ENCODE measurements at places on chromosomes 13 and 19.

GRCh38 chr13:34637636-34638035 is 304.4 kb upstream of the NBEA start:
- DNase-seq, result no peak

GRCh38 chr19:49224879-49225278 is 67.3 kb downstream of the TRPM4 start:
- peak; percentile 55 for DNase-seq

GRCh38 chr19:489418-490196 is 6.7 kb upstream of the MADCAM1 start:
- DNase-seq, result peak; percentile 67

GRCh38 chr13:39530916-39531315 is 72.1 kb downstream of the LHFPL6 start:
- DNase-seq, result no peak

DNA sequence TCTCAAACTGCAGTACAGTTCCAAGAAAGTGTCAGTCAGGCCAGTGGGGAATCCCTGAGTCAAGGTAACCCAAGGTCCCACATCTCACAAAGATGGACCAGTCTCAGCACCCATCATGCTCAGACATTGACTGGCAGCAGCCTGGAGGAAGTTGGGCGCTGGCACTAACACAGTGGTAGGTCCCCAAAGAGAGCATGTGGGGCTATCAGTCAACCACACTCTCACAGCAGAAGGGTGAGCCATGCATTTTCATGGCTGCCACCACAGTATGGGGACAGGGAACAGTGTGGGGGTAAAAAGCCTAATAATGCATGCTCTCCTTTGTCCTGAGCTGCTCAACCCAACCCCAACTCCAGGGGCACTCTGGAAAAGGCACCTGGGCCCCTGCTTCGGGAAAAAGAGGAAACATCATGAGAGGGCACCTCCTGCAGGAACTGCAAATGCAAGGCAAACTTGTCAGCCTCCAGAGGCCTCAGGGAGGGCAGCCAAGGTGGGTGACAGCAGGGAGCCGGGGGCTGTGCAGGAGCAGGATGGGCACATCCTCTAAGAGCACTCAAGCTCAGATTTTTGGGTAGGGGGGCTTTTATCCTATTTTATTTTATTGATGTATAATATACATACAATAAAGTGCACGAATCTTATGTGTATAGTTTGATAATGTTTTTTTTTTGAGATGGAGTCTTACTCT is 9.5 kb upstream of the PLEKHF1 start:
- DNase-seq, result no peak

- no peak for DNase-seq
These were observed 5.7 kb downstream of the OPA3 start for GRCh38 chr19:45578861-45579260.

DNA sequence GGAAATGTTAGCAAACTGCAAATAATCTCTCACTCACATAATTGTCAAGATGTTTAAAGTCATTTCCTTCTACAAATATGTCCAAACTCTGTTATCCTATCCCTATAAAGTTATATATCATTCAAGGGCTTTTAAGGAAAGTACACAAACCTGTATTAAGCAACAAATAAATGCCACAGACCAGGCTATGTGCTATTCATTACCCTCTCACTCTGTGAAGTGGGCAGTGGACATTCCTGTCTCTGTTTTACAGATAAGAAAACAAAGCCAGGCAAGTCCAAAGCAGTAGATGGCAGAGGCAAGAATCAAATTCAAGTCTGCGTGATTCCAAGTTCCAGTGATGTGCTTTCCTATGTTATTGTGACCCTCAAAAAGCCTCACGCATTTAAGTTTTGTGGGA is 140.6 kb downstream of the LHFPL6 start:
- DNase-seq, result no peak

- no peak for DNase-seq
These were observed 194.3 kb upstream of the SLITRK6 start for GRCh38 chr13:85993567-85993966.

DNA sequence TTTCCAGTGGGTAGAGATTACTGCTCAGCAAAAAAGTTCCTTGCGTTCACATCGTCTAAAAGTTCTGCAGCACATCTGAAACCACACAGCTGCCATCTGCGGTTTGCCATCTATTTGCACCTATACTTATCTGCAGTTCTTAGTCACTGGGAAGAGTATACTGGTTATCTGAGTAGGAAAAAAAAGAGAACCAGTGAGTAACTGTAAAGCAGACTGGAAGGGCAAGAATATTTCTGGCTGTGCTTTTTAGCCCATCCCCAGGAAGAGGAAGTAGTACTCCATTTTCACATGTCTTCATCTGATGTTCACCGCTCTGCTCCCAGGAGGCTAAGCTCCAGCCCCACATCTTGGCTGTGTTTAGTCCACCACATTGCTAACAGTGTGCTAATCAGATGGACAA is 35.6 kb downstream of the EFNB2 start:
- no peak for DNase-seq

GRCh38 chr19:40228863-40229262 is 2.4 kb upstream of the CCNP start:
- no peak for DNase-seq

DNA sequence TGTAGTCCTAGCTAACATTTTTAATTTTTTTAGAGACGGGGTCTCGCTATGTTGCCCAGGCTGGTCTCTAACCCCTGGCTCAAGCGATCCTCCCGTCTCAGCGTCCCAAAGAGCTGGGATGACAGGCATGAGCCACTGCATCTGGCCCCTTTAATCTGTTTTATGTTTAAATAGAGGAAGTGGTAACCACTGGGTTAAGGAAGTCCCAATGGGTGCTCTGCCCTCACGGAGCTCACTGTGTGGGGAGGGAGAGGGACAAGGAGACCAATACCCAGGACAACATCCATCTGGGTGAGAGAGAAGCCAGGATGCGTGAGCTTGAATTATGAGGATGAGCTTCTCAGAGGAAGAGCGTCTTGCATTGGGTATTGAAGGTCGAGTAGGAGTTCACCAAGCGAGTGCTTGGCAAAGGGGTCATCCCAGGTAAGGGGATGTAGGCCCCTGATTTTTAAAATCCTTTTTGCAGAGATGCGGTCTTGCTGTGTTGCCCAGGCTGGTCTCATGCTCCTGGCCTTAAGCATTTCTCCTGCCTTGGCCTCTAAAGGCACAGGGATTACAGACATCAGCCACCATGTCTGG is 13.8 kb downstream of the YJU2 start:
- no peak for DNase-seq

GRCh38 chr19:43574424-43575155 is 737 bp downstream of the XRCC1 start:
- DNase-seq, result no peak

DNA sequence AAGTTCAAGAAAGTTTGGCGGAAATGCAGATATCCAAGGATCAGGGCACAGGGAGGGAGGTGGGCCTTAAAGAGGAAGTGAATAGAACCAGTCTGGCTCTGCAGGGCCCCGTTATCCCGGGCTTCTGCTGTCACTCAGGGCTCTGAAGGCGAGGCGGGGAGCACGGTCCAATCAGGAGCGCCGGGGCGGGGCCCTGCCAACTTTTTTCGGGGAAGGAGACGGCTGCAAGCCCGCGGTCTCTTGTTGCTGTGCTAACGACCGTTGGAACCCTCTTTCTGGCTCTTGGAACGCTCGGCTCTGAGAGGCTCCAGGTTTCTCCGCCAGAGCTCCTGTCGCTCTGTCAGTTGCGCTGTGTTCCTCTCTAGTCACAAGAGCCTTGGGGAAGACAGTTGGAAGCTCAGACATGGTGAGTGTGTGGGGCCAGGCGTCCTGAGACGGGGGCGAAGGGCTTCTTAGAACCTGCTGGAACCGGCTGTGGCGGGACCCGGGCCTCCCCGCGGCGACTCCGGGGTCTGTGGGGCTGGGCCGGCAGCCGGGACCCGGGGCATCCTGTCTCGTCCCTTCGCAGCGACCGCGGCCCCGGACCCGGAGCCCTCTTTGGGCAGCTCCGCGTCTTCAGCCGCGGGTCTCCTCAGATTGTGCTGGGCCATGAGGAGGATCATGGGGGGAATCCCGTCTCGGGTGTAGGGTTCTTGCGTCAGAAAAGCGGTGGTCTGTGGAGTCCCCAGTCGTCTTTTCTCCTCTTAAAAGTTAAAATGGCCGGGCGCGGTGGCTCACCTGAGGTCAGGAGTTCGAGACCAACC is 27.7 kb downstream of the ZNF844 start:
- peak; percentile 95 for DNase-seq

DNA sequence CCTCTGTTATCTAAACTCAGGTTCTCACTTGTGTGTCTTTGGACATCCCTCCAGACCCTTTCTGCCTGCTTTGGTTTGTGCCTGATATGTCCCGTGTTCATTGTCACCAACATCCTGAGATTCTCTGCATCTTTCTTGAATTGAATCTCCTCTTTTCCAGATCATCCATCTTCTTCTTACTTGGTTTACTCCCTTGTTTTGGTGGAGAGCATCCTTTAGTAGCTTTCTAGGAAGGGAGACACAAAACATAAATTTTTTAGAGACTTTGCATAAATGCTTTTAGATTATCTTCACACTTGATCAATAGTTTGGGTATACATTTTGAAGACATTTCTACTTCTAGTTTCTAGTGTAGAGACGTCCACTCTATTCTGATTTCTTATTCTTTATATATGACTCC is 61.7 kb downstream of the TDRD12 start:
- DNase-seq, result no peak

DNA sequence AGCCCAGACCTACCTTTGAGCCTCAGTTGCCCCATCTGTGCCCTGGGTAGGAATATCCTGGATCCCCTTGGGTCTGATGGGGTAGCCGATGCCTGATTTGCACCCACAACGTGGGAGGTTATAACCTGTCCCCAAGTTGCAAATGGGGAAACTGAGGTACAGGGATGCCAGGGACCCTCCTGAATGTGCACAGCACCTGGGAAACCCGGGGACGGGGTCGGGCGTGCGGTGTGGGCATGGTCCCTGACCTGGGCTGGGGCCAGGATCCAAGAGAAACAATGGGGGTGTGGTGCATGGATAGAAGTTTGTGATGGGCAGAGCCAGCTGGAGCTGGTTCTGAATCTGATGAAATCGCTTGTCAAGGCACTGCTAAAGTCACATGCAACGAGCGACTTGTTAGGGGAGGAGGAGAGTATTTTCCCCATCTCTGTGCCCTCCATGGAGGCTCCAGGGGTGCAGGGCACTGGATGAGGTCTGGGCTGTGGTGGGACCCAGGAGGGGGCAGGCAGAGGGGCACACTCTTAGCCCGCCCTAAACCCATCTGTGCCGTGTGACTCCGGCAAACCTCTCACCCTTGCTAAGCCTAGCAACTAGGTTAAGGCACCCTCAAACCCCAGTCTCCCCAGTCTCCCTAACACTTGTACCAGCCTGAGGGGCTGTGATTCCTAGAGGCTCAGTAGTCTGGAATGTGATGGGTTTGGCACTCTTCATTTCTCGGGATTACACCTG is 749 bp downstream of the GDF15 start:
- DNase-seq, result no peak

DNA sequence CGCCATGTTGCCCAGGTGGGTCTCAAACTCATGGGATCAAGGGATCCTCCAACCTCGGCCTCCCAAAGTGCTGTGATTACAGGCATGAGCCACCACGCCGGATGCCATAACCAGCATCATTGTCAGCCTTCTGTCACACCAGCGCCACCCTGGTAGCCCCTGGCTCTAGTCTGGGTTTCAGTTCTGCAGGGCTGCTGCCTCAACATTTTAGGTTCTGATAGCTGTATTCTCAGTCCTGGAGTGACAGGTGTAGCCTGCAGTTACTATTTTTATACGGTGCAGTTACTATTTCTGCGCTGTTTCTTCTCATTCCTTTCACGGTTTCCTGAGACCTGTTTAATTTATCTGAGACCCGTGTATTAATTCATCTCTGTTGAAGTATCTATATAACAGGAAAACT is 57.1 kb downstream of the TRPM4 start:
- DNase-seq, result no peak

DNA sequence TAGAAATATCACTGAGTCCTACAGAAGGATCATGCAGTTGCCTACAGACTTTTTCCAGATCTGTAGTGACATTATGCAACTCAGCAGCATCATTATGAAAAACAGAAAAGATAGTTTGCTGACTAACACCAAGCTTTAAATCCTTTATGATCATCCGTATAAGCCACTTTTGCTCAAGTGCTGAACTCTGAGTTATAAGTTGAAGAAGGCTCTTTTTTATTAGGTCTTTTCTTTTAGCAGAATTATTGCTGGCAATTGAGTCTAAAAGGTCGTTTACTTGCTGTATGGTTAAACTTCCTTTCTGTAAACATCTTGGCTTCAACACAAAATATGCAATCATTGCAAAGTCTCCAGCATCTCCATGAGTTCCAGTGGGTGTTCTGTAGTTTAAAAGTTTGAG is 4.8 kb downstream of the LIG4 start:
- no peak for DNase-seq

GRCh38 chr19:44401139-44402115 is at the start of gene ZNF285:
Gene ZNF285 (minus strand): TSS chr19:44401608. CDS start chr19:44397213, 4,395 bp downstream.
- DNase-seq, result peak; percentile 97

DNA sequence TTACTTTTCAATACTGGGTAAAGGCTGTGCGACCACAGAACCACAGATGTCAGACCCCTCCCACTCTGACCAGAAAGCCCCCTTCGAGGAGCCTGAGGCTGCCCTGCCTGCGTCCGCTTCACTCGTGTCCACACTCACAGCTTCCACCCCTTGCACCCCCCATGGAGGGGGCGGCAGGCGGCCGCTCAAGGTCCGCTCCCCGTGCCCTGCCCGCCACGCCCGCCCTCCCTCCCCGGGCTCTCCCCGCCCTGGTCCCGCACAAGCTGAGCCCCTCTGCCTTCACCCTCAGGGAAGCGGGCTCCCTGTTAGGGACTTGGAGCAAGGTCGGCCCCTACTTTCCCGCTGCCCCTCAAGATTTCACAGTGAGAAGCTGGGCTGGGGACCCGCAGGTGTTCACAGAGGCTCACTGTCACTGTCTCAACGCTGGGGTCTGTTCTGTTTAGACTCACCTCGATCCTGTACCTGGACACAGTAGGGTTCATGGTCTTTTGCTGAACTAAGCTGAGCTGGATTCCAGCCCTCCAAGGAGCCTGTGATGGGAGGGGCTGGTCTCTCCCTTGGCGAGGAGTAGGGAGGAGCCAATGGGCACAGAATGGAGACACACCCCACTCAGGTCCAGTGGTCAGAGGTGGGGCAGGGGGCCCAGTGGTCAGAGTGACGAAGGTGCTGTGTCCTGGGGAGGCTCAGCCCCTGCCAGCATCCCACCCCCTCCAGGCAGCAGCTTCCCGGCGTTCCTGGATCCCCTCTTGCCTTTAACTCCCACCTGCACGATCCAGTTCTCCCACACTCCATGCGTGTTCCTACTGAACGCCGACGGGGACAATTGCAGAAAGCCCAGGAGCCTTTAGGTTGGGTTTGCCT is 69.5 kb downstream of the SPACA7 start:
- DNase-seq, result no peak

- peak; percentile 98 for DNase-seq
These were observed 4.2 kb upstream of the SPACA6 start for GRCh38 chr19:51688671-51689571.

GRCh38 chr13:45873491-45874325 is 22.2 kb upstream of the SIAH3 start:
- no peak for DNase-seq

- no peak for DNase-seq
These were observed 16.1 kb upstream of the ABCC4 start for GRCh38 chr13:95317039-95317989.

- no peak for DNase-seq
These were observed 21.8 kb downstream of the SACS start for GRCh38 chr13:23411706-23412105.

Measured in left hindlimb (tissue), 1 donor.